ENCODE measurements at places on chromosomes 12 and 14.

DNA sequence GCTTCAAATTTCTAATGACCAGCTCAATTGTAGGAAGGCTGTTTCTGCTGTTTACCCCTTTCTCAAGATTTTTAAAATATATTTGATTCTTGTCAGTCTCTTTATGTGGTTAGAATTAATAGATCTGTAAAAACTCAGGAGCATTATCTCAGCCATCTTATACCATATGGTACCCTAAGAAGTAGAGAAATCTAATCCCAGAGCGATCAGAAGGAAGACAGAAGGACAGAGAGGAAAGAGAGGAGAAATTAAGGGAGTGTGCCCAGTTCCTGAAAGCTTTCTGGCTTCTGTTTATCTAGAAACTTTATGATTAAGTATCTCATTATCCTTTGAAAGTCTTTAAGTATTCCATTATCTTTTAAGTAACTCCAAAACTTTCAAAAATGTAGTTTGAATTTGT is 152.1 kb upstream of the NAV3 start:
- no peak for DNase-seq

GRCh38 chr12:130249376-130249775 is 87.1 kb downstream of the FZD10 start:
- no peak for DNase-seq

GRCh38 chr12:50557421-50557820 is 52.6 kb downstream of the DIP2B start:
- no peak for DNase-seq

DNA sequence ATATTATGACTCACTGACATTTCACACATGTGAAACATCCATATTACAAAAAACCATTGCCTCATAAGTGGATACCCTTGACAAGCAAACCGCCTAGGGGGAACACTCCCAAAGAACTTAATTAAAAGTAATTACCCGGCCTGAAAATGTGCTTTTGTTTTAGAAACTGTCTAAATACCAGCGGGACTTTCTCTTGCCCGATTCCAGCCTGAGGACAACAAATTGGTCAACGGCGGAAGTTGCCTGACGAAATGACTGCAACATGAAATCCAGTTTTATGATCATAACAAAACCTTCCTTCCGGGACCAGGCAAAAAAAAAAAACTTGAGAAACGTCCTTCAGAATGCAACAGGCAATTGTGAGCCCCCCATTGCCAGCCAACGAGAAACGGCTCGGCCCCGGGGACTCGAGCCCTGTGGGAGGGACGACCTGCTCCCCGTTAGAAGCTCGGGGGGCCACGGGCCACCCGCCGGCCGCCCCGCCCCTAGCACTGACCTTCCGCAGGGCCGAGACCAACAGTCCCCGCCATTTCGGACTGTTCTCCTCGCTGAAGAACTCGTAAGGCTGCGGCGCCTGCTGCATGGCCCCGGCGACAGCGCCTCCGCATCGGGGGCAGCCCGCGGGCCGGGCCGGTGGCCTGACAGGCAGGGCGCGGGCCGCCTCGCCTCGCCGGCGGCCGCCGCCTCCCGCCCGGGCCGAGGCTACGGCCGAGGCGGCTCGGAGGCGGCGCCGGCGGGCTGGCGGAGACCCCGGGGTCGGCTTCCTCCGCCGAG is 490 bp downstream of the SOS2 start:
- DNase-seq, result peak; percentile 61

GRCh38 chr14:77965919-77966435 is 166.1 kb downstream of the ADCK1 start:
- DNase-seq, result peak; percentile 50

DNA sequence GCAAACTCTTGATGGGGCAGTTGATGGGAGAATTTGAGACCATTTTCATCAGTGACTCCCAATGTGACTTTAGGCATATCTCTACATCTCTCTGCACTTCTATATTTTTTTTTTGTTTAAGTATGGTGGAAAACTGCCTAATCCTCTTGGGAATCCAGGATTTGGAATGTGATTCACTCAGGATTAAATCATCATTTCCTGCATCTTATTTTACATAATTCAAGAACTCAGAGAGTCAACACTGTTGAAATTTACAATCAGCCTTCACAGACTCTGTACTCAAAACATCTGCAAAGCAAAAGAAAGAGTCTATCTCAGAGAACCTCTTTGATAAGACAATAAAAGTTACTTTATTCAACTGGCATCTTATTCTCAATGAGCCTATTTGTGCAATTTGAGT is 260.7 kb upstream of the NOS1 start:
- no peak for DNase-seq

GRCh38 chr12:112163056-112163455 is 37.7 kb downstream of the TRAFD1 start:
- DNase-seq, result no peak

DNA sequence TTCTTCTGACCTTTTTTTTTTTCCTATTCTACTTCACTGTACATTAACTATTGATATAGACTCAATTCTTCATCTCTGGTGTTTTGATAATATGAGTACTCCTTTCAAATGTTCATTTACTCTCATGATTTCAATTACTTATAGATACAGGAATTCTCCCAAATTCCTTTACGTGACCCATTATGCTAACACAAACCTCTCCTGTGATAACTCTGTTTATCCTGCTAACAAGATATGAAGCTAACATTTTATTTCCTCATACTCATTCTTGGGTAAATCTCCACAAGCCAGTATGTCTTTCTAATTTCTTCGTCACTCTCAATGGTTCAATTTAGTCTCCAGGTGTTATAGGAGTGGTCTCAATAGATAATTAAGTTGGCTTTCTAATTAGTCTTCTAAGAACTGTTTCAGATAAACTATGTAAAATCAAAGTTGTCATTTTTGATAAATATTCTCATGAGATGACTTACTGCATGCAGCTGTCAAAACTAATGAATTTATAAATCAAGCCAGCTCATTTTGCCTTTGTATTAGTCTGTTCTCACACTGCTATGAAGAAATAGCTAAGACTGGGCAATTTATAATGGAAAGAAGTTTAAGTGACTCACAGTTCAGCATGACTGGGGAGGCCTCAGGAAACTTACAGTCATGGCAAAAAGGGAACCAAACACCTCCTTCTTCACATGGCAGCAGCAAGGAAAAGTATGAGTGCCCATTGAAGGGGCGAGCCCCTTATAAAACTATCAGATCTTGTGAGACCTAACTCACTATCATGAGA is 130.6 kb upstream of the MYF6 start:
- no peak for DNase-seq

- no peak for DNase-seq
Observed at GRCh38 chr12:62288328-62288727, 28.1 kb downstream of the USP15 start.

- DNase-seq, result no peak
Observed at GRCh38 chr12:29743077-29743476, 40.7 kb downstream of the TMTC1 start.

- no peak for DNase-seq
Observed at GRCh38 chr12:2376908-2377657, 324.3 kb downstream of the CACNA1C start.

DNA sequence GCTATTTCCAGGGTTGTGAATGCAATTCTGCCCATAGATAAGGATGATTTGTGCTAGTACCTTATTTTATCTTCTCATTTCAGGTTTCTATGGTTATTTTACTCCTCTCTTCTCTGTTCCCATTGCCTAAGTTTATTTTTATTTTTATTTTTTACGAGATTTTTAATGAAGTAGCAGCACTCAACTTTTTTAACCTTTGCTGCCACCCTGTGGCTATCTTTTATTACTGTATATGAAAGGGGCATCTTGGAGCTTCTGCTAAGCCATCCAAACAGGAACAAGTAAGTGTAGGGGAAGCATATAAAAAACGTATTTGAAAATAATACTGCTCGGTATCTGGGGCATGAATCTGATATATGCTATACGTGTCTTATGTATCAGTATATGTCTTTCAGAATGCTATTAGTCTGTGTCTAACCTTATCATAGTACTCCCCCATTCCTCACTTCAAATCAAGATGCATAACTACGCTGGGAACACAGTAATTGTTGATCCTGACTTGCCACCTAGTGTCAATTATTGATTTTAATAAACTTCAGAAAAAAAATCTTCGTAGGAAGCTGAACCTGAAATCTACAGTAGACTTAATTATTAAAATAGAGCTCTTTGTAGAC is 60.3 kb downstream of the KLRG1 start:
- no peak for DNase-seq

DNA sequence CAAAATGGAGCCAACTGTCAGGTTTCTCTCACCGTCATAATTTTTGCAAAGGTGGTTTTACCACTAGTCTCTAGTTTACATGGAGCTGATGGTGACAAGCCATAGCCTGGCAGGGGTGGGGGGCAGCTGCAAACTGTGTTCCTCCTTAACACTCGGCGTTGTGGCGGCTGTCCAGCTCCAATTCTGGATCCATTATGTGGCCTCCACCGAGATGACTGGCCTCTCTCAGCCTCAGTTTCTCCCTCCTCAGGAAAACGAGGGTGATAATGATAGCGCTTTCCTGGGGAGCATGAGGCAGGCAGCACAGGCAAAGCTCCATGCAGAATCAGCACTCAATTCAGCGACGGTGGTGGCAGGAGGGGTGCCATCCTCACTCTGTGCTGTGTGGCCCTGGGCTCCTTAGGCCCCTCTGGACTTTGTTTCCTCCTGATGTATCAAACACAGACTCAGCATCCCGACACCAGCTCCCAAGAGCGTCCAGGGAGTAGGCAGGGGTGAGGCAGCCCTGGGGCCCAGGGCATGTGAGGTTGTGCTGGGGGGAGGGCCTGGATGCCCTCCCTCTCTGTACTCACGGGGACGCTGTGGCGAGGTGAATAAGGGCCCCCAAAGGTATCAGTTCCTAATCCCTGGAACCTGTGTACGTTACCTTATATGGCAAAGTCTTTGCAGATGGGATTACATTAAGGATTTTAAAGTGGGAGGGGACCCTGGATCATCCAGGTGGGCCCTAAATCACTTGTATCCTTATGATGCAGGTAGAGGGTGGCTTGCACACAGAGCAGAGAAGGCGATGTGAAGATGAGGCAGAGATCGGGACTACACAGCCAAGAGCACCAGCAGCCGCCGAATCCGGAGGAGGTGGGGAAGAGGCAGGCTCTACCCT is 46.8 kb upstream of the EIF5 start:
- no peak for DNase-seq

GRCh38 chr12:16165506-16165905 is 112.0 kb downstream of the SLC15A5 start:
- DNase-seq, result peak; percentile 30

GRCh38 chr12:68109444-68110217 is 49.9 kb downstream of the IFNG start:
- no peak for DNase-seq

- no peak for DNase-seq
Observed at GRCh38 chr12:80186727-80187217, 87.4 kb downstream of the OTOGL start.

DNA sequence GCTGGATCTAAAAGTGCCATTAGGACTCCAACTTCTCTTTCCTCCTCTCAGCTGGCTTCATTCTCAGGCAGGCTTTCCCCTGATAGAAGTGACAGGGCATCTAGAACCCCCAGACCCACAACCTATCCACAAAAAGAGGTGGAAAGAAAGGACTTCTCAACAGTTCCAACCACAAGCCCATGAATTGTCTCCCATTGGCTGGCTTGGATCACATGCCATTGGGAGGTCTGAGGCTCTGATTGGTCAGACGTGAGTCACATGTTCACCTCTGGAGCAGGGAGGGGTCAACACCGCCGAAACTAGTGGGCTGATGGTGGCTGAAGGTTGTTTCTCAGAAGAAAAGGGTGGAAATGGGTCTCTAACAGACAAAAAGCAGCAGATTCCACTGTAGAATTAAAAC is 47.2 kb downstream of the DRAM1 start:
- no peak for DNase-seq

DNA sequence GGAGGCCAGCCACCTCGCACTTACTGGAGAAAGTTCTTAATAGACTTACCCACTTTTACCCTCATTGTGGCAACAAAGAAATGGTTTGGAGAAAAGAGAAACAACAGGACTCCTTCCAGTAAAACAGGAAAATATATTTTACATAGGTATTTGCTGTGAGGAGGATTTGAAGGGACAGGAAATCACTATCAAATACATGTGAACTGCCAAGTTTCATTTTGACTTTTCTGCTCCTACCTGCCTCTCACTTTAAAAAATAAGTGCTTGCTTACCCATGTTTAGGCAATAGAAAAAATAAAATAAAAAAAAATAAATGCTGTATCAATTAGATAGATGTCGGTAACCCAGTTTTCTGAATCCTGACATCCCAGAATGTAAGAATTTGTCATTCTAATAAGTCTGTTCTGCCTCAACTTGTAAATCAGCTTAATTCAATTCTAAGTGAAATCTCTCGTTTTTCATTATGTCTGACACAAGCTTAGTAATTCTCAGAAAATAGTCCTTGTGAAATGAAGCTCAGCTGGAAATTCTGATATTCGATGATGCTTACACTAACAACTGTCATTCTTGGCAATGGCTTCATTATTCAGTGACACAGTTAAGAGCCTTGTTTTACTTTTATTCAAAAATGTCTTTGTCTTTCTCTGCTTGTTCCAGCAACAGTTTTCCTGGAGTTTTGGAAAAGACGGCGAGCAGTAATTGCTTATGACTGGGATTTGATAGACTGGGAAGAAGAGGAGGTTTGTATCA is 131.3 kb downstream of the SLC5A8 start:
- DNase-seq, result no peak

DNA sequence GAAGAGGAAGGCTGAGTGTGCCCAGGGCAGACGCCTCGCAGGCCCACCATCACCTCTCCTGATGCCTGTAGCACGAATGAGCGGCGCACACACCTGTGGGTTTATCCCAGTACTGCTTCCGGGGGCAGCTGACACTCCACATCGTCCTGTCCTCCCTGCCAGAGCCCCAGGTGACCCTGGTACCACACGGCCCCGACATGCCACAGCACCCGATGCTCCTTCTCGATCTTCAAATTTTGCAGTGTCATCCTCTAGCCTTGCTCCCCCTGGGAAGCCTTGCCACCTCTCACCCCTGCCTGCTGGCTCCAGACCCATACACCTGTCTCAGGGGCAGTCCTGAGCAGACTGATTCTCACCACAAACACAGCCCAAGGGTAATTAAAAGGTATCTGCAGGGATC is 40.6 kb downstream of the ANO2 start:
- no peak for DNase-seq

GRCh38 chr12:77941401-77941800 is 110.7 kb downstream of the NAV3 start:
- DNase-seq, result no peak

GRCh38 chr12:56020423-56021184 is at the start of gene IKZF4:
IKZF4 (plus strand) TSS chr12:56021043; CDS start chr12:56021494, 451 bp downstream.
- peak; percentile 88 for DNase-seq

GRCh38 chr12:54891717-54892478 is 37.6 kb downstream of the MUCL1 start:
- DNase-seq, result no peak

- no peak for DNase-seq
Observed at GRCh38 chr12:123030686-123031085, 50.2 kb downstream of the ARL6IP4 start.

- peak; percentile 65 for DNase-seq
Observed at GRCh38 chr12:65825507-65826352, 1.4 kb downstream of the HMGA2 start.

Data from glutamatergic neuron (in vitro differentiated cells).